Right cardiac atrium (tissue), 5 donors: ENCODE measurements at places on chromosomes 2 and 18.

GRCh38 chr2:397926-398325 is 110.0 kb upstream of the ALKAL2 start:
- DNase-seq, result no peak

DNA sequence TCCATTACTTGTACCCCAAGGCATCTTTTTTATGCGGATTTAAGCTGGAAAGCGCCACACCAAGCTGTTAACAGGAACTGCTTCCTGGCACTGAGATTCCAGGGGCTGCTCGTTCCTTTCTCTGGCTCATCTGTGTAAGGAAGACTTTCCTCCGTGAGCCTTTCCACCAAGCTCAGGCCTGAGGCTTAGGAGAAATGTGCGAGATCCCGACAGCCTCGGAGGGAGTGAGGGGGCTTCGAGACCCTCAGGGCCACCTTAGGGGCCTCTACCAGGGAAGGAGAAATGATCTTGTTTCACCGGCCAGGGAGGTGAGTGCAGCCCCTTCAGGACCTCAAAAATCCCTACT is 17.1 kb downstream of the B3GNT7 start:
- DNase-seq, result no peak

DNA sequence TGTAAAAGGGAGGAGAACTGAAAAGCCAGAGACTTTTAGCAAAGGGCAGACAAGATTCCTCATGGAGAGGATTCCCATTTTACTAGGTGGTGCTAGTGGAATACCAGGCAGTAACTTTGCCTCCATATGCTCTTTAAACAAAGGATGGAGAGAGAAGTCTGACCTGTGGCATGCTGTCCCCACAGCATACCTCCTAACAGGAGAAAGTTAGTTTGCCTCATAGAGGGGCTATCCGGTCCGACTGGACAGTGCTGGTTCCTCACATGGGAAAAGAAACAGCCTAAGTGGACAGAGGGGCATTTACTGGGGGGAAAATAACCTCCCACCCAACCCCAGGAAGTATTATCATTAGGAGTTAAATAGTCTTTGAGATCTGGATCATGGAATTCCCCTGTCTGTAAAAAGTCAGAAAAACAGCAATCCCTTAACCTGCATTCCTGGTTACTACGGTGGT is 31.6 kb upstream of the GMCL1 start:
- DNase-seq, result no peak

GRCh38 chr2:144583741-144584453 is 64.0 kb upstream of the ZEB2 start:
- no peak for DNase-seq

DNA sequence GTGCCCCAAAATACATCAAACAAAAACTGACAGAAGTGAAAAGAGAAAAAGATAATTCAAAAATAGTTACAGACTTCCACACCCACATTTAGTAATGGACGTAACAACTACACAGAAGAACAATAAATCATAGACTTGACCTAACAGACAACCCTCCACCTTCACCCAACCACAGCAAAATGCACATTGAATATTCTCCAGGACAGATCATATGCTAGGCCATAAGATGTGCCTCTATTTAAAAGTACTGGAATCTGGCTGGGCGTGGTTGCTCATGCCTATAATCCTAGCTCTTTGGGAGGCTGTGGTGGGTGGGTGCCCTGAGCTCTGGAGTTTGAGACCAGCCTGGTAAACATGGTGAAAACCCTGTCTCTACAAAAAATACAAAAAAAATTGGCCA is 20.0 kb downstream of the SLC66A2 start:
- no peak for DNase-seq

- DNase-seq, result peak; percentile 63
Observed at GRCh38 chr18:519019-519879, 18.7 kb upstream of the COLEC12 start.

- DNase-seq, result no peak
Observed at GRCh38 chr2:98172951-98173350, 86.0 kb downstream of the VWA3B start.

DNA sequence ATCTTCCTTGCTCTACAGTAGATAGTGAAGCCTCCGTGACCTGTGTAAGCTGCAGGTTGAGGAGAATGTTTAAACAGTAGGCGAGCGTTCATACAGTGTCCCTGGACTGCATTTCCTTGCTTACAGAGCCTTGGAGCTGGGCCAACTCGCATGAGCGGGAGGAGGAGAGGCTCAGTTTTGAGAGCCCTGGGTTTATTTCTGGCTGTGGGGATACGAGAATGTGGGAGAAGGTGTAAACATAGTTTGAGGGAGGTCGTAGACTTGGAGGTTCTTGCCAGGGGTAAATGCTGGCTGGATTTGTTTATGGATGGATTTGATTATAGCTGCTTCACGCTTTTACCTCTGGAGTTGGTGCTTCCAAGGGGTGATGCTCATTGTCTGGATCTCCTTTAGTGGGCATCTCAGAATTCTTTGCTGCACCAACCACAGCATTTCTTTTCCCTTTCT is 20.8 kb downstream of the CRIM1 start:
- DNase-seq, result peak; percentile 91

GRCh38 chr2:196324211-196324610 is 152.8 kb upstream of the STK17B start:
- no peak for DNase-seq

DNA sequence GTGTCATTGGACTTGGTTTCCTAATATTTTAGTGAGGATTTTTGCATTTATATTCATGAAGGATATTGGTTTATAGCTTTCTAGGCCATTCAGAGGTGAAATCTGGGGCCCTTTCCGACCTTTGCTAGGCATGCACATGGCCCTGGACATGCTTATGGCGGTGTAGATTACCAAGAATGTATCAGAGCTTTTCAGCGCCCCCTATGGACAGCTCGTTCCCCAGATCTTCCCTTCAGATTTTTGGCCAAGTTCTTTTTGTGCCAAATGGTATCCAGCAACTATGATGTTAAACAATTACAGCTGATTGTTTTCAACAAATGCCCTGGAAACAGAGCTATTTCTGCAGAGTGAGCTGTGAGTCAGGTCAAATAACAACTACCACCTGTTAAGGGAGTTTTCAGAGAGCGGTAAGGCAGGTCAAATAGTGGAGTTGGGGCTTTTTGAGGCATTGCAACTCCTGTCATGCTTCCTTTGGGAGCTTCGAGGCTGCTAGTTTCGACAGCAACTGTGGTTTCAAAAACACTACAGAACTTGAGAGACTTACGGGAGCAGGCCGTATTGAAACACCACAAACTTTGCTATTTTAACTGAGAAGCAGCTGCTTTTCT is 188.3 kb downstream of the ZNF516 start:
- no peak for DNase-seq

GRCh38 chr2:207274530-207275189 is 108.9 kb upstream of the KLF7 start:
- DNase-seq, result no peak

DNA sequence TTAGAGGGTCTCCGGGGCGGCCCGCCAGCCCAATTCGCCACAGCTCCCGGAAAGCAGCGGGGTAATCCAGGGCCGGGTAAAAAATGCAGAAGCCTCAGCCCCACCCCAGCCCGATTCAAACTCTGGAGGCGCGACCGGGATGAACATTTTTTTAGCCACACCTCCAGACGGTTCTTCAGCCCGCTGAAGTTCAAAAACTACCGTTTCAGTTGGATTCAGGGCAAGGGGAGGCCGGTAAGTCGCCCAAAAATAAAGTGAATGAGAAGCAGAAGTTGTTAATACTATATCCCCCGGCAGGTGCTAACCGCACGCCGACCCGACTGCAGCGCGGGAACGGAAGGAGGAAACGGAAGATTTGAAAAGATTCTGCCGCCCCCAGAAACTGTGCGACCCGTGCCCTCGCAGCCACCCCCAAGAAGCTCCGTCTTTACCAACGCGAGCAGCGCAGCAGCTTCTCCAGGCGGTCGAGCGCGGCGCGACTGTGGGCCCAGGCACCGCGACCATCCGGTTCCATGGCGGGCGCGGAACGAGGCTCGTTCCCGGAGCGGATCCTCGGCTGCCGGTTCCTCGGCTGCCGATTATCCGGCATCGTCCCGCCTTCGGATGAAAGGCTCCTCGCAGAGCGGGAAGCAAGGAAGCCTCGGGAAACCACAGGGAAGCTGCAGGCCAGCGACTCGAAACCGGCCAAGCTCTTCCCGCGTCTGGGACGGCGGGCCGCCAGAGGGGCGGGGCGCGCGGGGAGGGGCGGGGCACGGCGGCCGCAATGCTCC is at the start of gene BARD1:
Gene BARD1, minus strand, starts transcription at position 703 of the 770 bp plus-strand sequence. Its CDS starts 114 bp downstream, at position 589.
- peak; percentile 81 for DNase-seq
